Caki2 (cell line): ENCODE measurements at places on chromosomes 11 and 22.

DNA sequence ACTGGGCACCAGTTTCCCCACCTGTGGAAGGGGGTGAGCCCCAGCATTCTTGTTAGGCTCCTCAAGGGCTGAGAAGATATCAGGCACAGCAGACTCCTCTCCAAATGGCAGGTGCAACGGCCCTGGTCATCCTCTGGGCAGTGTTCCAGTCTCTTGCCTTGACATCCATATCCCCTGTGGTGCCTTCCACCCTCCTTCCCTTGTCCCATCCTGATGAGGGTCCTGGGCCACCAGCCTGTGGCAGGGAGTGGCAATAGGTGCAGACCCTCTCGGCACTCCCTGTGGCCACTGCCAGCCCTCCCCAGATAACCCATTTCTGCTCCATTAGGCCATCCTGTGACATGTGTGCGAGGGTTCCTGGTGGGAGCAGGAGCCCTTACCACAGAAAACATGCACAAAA lies 78.8 kb upstream of the NECTIN1 start:
- DNase-seq: no peak

GRCh38 chr11:60924110-60924905 lies at the start of gene TMEM132A:
Gene TMEM132A (plus strand): TSS chr11:60924460. CDS start chr11:60924634, 174 bp downstream.
- DNase-seq: peak; percentile 61

GRCh38 chr22:31329029-31329428 lies 17.1 kb downstream of the PATZ1 start:
- DNase-seq: no peak

DNA sequence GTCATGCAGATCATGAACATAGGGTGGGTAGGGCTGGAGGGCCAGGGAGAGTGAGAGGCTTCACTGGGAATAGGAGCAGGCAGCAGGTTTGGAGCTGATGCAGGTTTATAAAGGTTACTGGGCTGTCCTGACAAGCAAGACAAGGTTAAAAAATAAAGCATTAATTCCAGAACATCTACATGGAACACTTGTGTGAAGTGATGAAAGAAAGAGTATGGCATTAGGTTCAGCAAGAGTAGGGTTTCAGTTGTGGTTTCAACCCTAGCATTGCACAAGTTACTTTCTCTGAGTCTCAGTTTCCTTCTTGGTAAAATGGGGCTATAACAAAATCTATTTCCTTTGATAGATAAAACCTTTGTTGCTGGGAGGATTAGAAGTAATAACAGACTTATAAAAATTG lies 114.6 kb upstream of the SESN3 start:
- DNase-seq: no peak

GRCh38 chr11:9017773-9018172 lies 14.0 kb upstream of the NRIP3 start:
- no peak for DNase-seq

DNA sequence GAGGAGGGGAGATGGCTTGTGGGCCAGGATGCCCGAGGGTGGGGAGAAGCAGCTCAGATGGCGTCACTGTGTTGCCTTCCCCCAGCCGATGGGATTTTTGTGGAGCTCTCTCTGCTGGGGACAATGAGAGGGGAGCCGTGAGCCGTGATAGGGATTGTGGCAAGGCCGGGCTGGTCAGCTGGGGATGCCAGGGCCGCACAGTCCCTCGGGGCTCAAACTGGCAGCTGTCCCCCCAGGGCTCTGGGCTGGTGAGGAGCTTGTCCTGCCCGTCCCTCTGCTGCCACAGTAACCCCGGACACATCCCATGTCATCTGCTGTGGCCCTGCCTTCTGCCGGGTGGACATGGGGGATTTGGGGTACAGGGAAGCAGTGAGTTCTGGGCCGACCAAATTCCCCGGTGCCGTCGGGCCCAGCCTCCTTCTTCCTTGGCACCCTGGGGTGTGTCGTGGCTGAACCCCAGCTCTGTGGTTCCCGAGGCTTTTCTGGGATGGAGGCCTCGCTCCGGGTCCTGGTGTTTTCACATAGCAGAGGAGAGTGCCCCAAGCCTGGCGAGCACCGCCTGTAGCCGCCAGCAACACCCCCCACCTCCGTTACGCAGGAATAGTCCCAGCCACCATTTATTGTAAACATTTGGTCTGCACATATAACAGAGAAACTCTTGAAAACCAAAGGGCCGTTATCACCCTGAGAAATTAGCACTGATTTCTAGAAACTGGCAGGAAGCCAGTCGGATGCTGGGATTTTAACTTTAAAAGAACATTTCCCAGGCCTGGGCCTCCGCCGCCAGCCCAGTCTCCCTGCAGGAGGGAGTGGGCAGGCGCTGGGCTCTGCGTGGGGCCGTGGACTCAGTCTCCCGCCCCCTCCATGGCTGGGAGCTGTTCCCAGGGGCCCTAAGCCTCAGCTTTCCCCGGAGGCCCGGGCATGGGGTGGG lies 9.9 kb downstream of the BRSK2 start:
- no peak for DNase-seq

DNA sequence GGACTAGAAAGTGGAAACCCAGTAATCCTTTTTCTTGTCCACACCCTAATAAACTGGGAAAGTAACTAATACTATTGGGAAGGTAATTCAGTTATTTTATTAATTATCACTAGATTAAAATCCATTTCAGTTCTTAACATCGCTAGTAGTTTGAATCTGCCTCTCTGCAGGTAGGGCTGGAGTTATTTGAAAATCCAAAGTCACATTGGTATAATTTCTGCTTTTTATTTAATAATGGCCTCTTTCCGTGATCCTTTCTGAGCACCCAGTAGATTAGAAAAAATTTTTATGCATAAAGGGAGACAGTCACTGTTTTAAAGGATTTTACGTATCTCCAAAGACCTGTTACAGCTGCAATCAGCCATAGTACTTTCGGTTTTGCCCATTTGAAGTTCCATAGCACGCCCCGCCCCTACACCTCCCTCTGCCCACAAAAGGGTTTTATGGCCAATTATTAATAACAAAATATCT lies 605 bp upstream of the COPB1 start:
- peak; percentile 56 for DNase-seq

DNA sequence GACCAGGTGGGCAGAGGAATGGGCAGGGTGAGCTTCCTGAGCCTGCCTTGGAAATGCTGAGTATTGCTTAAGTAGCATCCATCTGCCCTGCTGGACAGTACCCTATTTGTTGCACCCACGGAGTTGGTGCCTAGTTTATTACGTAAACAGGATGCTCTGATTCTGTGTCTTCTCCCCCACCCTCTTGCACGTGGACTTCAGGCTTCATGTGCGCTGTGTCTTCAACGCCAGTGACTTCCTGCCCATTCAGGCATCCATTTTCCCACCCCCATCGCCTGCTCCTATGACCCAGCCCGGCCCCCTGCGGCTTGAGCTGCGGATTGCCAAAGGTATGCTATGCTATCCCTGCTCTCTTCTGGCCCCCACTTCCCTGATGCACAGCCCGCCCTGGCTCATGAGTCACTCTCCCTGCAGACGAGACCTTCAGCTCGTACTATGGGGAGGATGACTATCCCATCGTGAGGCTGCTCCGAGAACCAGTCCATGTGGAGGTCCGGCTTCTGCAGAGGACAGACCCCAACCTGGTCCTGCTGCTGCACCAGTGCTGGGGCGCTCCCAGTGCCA lies 5.7 kb downstream of the ZP1 start:
- DNase-seq: no peak

DNA sequence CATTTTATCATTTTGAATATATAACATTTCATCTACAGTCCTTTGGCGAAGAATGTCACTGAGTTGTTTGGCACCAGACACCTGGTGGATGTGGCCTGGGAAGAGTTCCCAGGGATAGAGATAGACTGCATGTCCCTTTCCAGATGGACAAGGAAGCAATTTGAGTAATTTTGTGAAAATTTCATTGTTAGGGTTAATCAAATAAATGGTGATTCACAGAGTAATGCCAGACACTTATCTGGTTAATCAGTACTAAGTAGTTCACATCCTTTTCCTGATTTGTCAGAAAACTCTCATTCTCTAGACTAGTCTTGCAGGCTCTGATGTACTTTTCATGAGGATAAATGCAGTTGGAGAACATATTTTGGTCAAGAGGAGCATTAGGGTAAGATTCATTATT lies 41.6 kb downstream of the NAALAD2 start:
- peak; percentile 1 for DNase-seq

DNA sequence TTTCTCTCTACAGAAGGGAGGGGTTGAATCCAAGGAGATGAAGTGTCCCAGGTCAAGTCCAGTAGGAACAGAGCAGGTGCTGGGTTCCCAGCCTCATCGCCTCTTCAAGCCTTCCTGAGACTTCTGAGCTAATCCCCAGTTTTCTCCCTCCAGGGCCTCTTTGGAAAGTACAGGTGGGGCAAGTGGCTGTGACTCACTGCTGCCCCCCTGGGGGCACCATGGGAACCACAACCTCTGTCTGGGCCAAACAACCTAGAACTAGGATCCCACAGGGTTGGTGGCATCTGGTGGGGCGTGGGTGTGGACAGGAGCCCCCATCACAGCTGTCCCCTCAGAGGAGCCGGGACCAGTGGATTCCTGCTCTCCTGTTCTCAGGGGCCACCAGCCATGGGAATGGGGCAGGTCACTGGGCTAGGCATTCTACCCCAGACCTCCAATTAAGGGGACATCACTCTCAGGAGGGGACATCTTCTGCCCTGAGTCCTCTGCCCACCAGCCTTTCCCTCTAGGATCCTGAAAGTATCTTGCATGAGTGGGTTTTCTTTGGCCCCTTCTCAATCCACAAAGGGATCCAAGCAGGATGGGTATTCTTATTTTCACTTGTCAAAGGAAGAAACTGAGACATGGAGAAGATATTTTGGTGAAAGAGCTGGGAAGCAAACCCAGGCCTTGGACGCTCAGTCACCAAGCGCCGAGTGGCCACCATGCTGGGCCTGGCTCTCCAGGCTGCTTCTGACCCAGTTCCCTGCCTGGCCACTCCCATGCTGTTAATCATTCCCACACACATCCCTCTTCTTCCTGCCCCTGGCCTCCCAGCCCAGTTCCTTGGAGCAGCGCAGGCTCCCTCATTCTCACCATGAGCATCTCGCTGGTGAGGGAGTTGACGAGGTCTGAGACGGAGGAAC lies 23.8 kb downstream of the LRRC10B start:
- DNase-seq: no peak

DNA sequence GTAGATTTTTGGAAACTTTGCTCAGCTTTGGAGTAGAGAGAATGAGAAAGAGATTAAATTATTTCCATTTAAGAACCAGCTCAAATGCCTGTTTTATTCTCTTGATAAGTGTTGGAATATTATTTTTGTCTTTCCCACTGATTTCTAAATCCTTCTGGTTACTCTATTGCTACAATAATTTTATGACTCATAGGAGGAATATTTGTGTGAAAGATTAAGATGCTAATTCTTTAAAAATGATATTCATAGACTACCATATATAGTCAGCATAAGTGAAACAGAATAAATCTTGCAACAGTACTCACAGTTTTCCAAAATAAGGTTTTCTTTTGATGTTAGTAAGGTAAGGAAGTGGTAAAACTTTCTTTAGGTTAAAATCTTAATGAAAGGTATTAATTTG lies 60.9 kb downstream of the YAP1 start:
- no peak for DNase-seq

DNA sequence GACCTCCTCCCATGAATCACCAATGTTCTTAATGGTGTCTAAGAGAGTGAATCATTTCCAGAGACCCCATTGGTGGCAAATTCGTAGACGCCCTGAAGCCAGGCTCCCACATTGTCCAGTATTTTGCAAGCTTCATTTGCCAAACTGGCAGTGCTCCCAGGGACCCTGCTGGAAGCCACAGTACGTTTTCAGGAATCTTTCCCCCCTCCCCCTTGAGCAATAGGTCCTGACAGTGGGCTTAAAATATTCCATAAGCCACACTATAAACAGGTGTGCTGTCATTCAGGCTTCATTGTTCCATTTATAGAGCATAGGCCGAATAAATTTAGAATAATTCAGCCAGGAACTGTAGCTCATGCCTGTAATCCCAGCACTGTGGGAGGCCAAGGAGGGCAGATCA lies 125.3 kb downstream of the MORC2 start:
- no peak for DNase-seq

DNA sequence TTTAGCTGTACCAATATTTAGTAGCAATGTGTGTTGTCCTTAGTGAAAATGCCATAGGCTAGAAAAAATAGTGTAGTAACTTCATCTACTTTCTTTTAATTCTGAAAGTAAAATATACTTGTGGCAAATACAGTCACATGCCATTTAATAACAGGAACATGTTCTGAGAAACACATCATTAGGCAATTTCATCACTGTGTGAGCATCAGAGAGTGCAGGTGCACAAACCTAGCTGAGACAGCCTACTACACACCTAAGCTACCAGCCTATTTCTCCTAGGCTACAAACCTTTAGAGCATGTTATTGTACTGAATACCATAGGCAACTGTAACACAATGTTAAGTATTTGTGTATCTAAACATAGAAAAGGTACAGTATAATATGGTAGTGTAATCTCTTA lies 127.0 kb upstream of the PITPNB start:
- DNase-seq: no peak

DNA sequence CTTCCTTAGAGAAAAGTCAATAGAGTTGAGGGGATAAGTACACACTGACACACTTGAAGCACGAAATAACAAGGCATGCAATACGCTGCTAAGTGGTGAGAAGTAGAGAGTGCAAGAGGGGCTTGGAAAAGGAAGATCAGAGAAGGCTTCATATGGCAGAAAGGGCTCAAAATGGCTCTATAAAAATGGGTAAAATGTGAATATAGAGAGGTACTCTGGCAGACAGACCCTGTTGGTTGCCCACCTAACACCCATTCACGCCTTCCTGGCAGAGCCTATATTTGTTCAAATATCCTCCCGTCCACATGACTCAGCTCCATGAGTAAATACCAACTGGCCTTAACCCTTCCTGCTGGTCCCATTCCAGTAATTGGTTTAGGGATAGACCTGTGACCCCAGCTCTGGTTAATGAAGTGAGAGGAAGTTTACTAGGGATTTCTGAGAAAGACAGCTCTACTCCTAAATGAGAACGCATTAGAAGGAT lies 38.9 kb upstream of the CCDC34 start:
- DNase-seq: no peak

DNA sequence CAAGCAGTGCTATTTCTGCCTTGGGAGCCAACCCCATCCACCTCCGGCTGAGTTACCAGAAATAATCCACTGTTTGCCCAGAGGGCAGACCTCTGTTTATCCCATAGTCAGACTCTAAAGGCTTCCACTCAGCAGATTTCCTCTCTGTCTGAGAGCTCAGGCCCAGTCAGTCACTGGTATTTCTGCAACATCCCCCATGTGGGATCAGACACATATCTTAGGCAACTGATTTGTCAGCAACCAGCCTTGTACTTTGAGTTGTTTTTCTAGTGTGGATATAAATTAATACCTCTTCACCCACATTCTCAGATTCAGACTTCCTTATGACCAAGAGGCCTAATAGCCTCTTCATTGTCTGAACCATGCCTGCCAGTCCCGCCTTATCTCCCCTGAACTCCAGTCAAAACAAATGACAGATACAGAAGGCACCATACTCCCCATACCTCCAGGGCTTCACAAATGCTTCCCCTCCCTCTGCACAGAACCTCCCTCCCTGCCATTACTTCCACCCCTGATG lies 193.6 kb downstream of the FAM76B start:
- DNase-seq: no peak

- DNase-seq: no peak
Observed at GRCh38 chr11:11230087-11230486, 123.0 kb downstream of the CSNK2A3 start.
